ENCODE measurements at places on chromosomes 5 and 9.

DNA sequence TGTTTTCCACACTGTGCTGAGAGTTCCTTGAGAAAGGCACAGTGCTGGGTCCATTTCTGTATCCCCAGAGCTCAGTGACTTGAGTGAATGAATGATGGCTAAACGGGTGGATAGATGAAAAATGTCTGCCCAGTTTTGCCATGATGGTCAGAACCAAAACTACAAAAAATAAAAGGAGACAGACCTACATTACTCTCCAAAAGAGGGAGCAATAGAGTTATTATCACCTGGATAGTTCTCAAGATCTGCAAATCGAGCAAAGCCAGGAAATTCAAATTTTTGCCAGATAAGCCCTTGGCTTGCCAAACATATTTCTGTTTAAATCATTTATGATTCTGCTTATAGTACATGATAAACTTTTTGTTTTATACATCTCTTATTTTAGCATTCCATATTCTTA lies 214.2 kb upstream of the ZNF462 start:
- DNase-seq = peak; percentile 20

- no peak for DNase-seq
Observed at GRCh38 chr9:10250219-10250618, 362.6 kb downstream of the PTPRD start.

- DNase-seq = no peak
Observed at GRCh38 chr5:37721447-37721871, 118.4 kb downstream of the GDNF start.

- no peak for DNase-seq
Observed at GRCh38 chr5:7742241-7742656, 108.7 kb downstream of the CFAP90 start.

- no peak for DNase-seq
Observed at GRCh38 chr5:96651047-96651446, 11.1 kb upstream of the CAST start.

DNA sequence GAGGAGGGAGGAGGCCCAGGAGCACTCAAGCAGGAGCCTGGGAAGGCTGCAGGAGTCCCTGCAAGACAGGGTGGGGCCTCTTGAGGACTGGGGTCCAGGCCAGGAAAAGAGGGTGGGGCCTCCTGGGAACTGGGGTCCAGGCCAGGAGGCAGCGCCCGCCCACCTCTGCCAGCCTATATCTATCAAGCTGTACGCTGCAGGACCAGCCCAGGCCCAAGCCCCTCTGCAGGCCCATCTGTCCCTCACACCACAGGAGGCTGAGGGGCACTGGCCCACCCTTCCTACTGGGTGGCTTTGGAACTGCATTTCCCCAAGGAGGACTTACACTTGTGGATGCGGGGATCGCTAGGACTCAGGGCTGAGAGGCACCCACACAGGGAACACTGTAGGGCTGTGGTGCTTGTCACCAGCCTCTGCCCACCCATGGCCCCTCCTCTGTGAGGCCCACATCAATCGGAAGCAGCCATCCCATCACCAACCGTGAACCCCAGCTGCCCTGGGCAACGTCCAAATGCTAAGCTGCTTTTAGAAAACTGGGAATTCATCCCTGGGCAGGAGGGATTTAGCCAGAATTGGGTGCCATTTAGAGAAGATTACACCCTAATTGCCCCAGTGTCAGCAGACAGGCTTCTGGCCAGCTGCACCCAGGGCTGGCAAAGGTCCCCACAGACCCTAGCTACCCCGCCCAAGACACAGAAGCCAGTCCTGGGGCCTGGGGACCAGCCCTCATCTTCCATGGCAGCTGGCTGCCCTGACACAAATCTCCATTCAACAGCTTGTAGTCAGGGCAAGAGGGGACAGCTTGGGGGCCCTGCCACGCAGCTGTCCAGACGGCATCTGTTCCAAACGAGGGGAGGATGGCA lies 15.3 kb downstream of the BICD2 start:
- DNase-seq = peak; percentile 90

GRCh38 chr5:92944903-92945604 lies 636.0 kb downstream of the NR2F1-AS1 start:
- no peak for DNase-seq

- no peak for DNase-seq
Observed at GRCh38 chr5:178077751-178078150, 35.6 kb upstream of the N4BP3 start.

- DNase-seq = no peak
Observed at GRCh38 chr5:128796506-128796905, 168.8 kb upstream of the SLC27A6 start.

DNA sequence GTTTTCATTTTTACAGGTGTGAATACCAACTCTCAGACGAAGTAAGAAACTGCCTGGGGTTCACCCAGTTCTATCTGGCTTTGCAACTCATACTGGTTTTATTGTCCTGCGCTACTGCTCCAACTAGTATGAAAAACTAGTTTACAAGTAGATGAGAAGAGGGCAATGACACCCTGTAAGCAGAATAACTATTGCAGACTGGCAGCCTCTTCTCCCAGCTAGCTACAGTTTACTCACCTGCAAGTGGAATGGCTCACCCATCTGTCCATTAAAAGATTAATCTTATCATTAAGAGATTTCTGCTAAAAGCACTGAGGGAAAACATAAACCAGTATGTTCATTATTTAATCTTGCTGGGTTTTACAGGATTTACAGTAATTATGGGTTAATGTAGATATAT lies 113.4 kb downstream of the FRMD3 start:
- DNase-seq = peak; percentile 55

- DNase-seq = no peak
Observed at GRCh38 chr9:81317939-81318338, 371.4 kb downstream of the TLE1 start.

- no peak for DNase-seq
Observed at GRCh38 chr5:180096616-180097015, 25.1 kb upstream of the RNF130 start.

- no peak for DNase-seq
Observed at GRCh38 chr9:134505032-134505431, 136.6 kb upstream of the COL5A1 start.

- no peak for DNase-seq
Observed at GRCh38 chr5:39495227-39495626, 70.4 kb upstream of the DAB2 start.

DNA sequence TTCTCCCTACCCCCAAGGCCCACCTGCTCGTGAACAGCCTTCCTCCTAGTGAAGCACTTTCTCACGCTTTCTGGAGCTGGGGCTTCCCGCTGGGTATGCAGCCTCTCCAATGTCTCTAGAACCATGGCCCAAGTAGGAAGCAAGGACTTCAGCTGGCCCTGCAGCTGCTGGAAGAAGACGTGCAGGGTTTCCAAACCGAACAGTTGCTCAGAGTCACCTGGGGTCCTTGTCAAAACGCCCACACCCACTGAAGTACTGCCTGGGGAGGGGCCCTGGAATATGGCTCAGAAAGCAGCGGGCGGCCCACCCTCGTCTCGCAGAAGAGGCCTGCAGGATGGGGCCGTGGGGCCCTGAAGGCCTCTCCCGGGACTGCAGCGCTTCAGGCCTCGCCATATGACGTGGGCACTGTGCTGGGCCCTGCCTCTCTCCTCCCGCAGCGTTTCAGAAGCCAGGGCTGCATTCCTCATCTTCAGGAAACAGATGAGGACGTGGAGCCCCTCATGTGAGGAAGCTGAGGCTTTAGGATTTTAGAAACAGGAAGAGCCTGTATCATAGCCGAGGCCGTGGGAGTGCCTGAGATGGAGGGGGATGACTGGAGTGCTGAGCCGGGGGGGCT lies 116.0 kb upstream of the LMX1B start:
- DNase-seq = no peak

GRCh38 chr5:149333711-149334443 lies 11.4 kb upstream of the GRPEL2 start:
- DNase-seq = no peak

GRCh38 chr5:90519081-90519480 lies 10.3 kb downstream of the LYSMD3 start:
- no peak for DNase-seq

DNA sequence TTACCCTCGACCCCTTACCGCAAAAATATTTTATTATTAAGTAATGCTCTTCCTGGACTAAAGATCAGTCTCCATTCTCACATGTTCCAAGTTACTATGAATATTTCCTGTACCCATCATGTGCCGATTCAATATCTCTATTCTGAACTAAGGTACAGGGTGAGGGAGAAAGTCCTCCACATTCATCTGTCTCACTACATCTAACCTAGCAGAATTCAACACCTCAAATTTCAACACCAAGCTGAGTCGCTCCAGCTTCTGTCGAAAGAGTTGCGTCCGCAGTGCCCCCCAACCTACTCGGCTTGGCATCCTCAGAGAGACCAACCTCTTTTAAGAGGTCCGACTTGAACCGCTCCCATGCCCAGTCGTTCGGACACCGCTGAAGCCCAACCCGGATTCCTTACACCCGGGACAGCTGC lies 1.0 kb downstream of the CERT1 start:
- DNase-seq = no peak

DNA sequence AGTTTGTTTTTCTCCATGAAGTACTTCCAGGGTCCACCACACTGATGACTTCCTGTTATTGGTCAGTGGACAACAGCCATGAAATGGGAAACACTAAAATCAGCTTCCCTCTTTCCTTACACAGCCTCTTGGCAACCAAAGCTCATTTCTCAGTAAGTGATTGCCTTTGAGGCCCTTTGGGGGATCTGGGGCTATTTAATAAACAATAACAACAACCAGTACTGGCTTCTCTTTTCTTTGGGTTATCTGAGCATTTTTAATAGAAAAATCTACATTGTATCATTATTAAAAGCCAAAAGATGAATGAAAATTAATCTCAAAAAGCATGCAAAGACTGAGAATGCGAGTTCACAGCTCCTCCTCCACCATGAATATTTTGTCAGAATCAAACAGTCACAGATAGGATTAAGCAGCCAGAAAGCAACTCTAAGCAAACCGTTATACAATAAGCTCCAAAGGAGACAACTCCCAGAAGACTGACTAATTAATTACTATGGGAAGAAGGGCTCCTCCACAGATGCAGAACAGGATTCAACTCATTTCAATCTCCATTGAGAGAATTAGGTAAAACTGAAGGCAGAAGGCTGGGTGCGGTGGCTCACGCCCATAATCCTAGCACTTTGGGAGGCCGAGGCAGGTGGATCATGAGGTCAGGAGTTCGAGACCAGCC lies 68.3 kb downstream of the SERINC5 start:
- DNase-seq = peak; percentile 63

GRCh38 chr9:113356686-113357292 lies 7.4 kb downstream of the BSPRY start:
- DNase-seq = no peak

GRCh38 chr9:6936103-6936502 lies 178.3 kb downstream of the KDM4C start:
- DNase-seq = no peak

- DNase-seq = no peak
Observed at GRCh38 chr9:7479300-7479699, 320.3 kb downstream of the DMAC1 start.

DNA sequence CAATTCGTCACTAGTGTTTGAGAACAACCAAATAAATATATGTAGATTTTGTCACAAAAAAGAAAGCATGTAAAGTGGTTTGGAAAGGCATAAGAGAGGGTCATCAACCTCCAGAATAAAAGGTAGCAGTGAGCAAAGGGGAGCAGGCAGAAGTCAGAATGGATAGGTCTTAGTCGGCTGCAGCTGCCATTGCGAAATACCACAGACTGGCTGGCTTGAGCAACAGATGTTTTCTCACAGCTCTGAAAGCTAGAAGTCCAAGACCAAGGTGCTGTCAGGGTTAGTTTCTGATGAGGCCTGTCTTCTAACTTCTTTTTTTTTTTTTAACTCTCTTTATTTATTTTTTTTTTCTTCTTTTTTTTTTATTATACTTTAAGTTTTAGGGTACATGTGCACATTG lies 208.1 kb upstream of the PIK3R1 start:
- DNase-seq = no peak

DNA sequence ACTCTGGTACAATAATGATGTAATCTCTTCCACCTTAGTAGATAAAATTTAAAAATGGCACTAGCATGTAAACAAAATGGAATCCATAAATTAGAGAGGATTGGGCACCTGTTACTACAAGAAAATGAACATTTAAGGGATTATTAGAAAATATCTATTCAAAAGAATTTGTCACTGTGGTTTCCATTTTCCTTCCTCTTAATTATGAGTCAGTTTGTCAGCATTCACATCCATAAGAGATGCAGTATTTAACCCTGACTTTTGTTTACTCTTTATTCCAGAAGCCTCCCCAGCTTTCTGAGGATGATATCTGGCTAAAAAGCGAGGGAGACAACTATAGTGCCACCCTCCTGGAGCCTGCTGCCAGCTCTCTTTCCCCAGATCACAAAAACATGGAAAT lies 72.1 kb downstream of the C9orf152 start:
- no peak for DNase-seq

- peak; percentile 78 for DNase-seq
Observed at GRCh38 chr9:96566498-96567202, 53.0 kb downstream of the CDC14B start.

DNA sequence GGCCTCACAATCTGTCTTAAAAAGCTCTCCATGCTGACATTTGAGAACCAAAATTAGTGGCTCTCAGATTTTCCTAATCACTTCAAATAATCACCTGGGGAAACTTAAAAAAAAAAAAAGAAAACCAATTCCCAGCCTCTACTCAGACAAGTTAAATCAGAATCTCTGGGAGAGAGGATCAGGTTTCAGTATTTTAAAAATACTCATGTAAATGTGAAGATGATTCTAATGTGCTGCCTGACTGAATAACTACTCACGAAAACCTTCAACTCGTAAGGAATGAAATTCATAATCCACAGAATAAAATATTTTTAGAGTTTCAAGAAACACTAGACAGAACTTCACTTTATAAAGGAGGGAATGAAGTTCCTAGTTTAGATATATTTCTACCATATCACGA lies 114.4 kb downstream of the SVEP1 start:
- no peak for DNase-seq

DNA sequence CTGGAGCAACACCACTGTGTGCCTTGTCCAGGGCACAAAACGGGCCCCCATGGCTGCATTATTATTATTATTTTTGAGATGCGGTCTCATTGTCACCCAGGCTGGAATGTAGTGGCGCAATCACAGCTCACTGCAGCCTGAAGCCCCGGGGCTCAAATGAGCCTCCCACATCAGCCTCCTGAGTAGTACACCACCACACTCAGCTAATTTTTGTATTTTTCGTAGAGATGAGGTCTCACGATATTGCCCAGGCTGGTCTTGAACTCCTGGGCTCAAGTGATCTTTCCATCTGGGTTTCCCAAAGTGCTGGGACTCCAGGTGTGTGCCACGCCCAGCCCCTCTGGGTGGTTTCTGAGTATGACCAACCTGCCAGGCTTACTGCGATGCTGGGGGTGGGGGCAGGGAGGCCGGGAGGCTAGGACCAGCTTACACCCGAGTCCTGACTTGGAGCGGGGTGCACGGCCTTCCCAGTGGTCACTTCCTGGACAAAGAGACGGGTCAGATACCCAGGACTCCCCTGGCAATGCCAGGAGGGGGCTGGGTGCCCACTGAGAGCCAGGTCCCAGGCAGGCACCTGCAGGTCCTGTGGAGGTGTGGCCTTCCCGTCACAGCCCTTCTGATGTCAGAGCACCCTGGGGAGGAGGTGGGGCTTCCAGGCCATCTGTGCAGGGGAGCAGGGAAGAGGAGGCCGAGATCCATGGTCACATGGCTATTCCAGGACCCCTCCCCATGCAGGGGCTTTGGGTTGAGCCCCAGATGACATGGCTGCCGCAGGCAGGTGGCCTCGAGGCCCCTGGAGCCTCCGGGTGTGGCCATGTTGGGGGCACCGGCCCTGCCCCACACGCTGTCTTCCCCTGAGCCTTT lies 8.3 kb upstream of the NRARP start:
- peak; percentile 58 for DNase-seq

GRCh38 chr5:72956324-72957140 lies 691 bp downstream of the FCHO2 start:
- peak; percentile 85 for DNase-seq

GRCh38 chr5:150402901-150403342 lies 9.8 kb downstream of the CD74 start:
- no peak for DNase-seq
